ENCODE measurements at places on chromosomes 6 and 20.

GRCh38 chr20:35511814-35512420 lies 17.5 kb downstream of the C20orf173 start:
- no peak for DNase-seq

DNA sequence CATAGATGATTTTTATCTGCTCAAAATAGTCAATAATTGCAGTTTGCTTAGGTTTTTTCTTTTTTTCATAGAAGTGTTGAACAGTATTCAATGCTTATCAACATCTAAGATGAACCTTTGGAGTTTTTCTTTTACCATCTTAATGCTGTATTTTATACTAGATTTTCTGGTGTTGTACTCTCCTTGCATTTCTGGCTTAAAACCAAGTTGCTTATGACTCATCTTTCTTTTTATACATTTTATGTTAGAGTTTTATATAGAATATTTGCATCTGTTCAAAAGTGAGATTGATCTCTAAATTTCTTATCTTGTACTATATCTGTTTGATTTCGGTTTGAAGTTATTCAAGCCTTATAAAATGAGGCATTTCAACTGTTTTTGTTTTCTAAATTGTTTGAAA lies 232.5 kb downstream of the RFPL4B start:
- DNase-seq, result no peak

DNA sequence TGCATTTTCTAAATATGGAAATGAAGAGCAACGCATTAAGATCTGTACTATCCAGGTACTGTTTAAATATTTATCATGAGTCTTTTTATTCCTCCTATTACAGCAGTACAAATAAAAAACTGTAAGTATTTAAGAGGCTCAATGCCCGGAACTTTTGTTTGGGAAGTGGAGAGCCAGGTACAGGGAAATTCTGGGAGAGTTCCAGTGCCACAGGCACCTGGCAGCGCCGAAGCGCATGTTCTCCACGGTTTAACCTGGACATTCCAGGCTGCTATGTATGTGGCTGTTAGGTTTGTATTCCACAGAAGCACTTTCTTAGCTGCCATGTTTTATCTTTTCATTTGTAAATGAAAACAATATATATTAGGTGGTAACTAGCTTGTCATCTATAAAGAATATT lies 81.7 kb downstream of the PREP start:
- no peak for DNase-seq

- DNase-seq, result no peak
Observed at GRCh38 chr6:39210450-39210849, 18.8 kb downstream of the KCNK5 start.

DNA sequence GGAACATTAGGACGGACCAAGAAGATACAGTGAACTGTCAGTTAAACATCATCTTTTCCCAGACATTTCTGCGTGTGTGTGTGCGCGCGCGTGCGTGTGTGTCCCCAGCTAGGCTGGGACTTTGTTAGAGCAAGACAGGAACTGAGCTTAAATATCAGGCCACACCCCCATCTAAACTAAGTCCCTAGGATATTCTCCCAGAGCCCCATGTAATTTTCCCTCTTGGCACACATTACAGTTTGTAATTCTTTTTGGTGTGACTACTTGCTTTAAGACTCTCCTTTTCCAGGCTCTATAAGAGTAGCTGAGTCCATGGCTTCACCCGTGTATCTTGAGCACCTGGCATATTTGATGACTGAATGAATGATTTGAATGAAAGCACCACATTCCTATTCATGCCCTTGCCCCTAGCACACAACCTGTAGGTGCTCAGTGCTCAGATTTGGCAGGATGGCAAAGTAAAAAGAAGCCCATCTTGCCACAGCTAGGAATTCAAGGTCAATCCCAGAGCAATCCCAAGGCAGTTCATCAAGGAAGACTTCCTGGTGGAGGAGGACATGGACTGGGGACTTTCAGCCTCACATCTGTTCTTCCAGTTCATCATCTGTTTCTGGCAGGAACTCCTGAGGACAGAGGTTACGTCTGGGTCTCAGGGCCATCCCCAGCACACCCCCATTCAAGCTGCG lies 69.2 kb downstream of the MRPL14 start:
- DNase-seq, result no peak

DNA sequence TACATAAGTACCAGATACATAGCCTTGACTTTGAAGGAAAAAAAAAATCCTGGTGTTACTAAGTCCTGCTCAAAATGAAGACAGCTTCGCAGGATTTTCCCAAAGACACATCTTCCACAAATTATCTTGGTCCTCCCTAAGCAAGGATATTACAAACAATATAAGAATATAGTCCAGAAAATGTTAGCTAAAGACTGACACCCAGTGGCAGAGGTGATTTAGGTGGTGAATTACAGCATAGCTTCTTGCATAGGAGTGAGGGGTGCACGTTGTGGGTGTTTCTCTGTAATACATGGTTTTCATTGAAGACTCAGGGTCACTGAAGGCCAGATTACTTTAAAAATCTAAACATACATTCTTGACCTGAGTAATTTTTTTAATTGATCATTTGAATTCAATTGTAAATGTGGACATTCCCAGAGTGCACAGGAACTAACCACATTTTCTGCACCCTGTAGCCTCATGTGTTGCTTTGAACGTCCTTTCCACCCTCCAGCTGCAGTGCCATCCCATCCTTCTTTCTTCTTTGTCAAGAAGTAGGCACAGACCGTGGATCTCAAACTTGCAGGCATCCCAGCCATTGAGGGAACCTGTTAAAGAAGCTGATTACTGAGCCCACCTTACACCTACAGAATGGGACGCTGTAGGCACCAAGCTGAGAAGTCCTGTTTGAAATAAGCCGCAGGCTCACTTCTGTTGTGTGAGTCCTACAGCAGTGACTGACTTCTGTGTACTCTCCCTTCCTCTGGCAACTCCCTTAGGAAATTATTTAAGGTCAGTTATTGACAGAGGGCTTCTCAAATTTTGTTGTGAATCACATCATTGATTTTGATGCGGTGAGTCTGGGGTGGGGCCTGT lies 102.6 kb downstream of the PERP start:
- no peak for DNase-seq
